ENCODE measurements at places on chromosomes 3 and 15. TPM values are rescaled to one million over a fixed set of nuclear protein-coding genes. Genes with fewer than 3 reads are reported as not detected.

The MFGE8 gene
- 40.1 TPM for total RNA-seq

The ATP2B2 gene
- not detected for total RNA-seq

The LIPC gene
- 0.22 TPM for total RNA-seq

The CD96 gene
- total RNA-seq = not detected

The SPTBN5 gene
- total RNA-seq = 2.6 TPM

The MYRIP gene
- total RNA-seq = 5.7 TPM

The MAGEL2 gene
- not detected for total RNA-seq

The CFAP20DC gene
- 0.65 TPM for total RNA-seq

The CLDN11 gene
- 27.6 TPM for total RNA-seq

The HEXA gene
- total RNA-seq = 58.0 TPM

The MESP2 gene
- not detected for total RNA-seq

The GPR149 gene
- total RNA-seq = not detected

The C3orf49 gene
- not detected for total RNA-seq

The ACTC1 gene
- not detected for total RNA-seq

The SNTN gene
- not detected for total RNA-seq

The SLC28A1 gene
- not detected for total RNA-seq

The ZNF860 gene
- 1.1 TPM for total RNA-seq

The EHHADH gene
- total RNA-seq = 4.0 TPM

The IL5RA gene
- total RNA-seq = not detected

The TUBGCP5 gene
- 13.1 TPM for total RNA-seq

The SPINT1 gene
- 0.65 TPM for total RNA-seq

The PLAAT1 gene
- 0.20 TPM for total RNA-seq

The DUOXA2 gene
- not detected for total RNA-seq

The SLC27A2 gene
- 10.3 TPM for total RNA-seq

The RHOV gene
- total RNA-seq = not detected

The FANCD2OS gene
- not detected for total RNA-seq

The CASR gene
- not detected for total RNA-seq

The TJP1 gene
- total RNA-seq = 68.1 TPM

The BTLA gene
- total RNA-seq = not detected

The RETNLB gene
- total RNA-seq = not detected

The RPL29 gene
- total RNA-seq = 760 TPM

The ROPN1 gene
- not detected for total RNA-seq

The EPHB3 gene
- 0.60 TPM for total RNA-seq

The STARD9 gene
- 9.3 TPM for total RNA-seq

The ZNF660 gene
- total RNA-seq = 0.22 TPM

The KIF7 gene
- total RNA-seq = 1.1 TPM

The ISLR2 gene
- total RNA-seq = under 0.01 TPM

The CCDC13 gene
- 0.20 TPM for total RNA-seq

The MESP1 gene
- 0.22 TPM for total RNA-seq

The TTBK2 gene
- total RNA-seq = 9.9 TPM

The DPPA2 gene
- total RNA-seq = not detected

Measured in lung microvascular endothelial cell (primary cell).